ENCODE measurements at places on chromosomes 12 and 14.
A peak's percentile ranks its signal among the peaks of the same experiment; 100 is the strongest.

GRCh38 chr12:41055875-41056577 lies 132.1 kb upstream of the PDZRN4 start:
- DNase-seq = no peak

DNA sequence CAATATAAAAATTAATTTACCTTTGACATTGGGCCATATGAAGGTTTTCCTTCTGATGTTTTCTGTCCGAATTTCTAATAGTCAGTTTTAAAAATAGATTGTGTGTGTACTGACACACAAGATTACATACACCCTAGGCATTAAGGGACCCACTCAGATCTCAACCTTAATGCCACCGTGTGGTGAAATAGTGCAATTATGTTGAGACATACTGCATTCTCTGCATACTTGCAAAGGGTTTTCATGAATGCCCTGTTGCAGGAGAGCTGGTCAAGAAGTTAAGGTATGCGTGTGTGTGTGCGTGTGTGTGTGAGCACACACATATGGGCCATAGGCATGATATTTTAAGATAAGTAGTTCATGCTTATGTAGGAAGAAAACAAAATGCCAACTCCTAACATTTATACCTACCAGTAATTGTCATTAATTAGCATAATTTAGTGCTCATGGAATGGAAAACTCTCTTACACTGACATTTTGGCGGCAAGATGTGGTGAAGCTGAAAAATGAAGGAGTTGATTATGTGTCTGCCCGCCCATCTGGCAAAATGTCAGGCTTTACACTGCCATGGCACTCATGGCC lies 58.8 kb downstream of the PIK3C2G start:
- no peak for DNase-seq

- DNase-seq = peak; percentile 99
These were observed at the start of gene CS for GRCh38 chr12:56299853-56300643. Gene CS, minus strand, starts transcription at chr12:56300330. Its CDS starts 129 bp downstream, at chr12:56300201.

GRCh38 chr14:70663707-70664179 lies 22.0 kb downstream of the TTC9 start:
- DNase-seq = no peak

- DNase-seq = no peak
These were observed 246.2 kb downstream of the MSRB3 start for GRCh38 chr12:65524666-65525065.

DNA sequence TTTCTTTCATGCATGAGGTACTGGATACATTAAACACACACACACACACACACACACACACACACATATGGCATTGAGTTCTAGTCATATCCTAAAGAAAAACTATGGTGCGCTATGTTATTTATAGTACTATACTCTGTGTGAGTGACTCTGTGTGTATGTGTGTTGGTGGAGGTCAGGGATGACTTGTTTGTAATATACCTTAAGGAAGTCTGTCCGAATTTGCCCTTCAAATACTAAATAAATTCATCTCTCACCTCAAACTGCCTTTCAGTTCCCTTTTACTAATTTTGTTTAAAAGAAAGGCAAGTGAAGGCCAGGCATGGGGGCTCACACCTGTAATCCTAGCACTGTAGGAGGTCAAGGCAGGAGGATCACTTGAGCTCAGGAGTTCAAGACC lies 2.1 kb upstream of the AKAP5 start:
- DNase-seq = no peak

DNA sequence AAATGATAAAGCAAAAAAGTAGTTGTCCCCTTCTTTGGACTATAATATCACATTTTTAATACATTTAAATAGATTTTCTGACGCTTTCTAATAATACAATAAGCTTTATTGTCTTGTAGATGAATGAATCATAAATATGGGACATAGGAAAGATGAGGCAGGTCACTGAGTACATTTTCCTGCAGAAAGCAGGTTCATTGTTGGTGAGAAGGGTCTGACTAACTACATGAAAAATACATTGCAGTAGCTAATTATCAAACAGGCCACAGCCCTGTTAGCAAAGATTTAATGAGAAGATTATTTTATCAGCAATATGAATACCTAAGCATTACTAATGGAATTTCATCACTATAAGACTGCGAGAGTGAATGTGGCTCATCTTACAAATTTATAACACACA lies 45.6 kb downstream of the ABCD2 start:
- DNase-seq = no peak

DNA sequence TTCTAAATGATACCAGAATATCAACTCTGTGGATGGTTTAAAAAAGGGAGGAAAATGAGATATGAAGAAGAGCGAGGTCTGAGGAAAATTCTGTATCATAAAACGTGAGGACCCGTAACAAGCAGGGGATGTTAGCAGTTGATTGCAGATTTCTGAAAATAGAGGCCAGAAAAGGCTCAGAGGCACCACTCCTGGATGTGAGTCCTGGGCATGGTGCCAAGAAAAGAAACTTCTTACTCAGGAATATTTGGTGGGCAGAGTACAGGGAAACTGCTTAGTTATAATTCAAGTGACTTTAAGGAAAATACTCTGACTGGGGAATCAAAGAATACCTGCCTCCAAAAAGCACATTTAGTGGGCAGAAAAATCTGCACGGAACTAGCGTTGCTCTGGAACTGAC lies 85.5 kb downstream of the PRICKLE1 start:
- no peak for DNase-seq

- no peak for DNase-seq
These were observed 29.6 kb downstream of the KCNK13 start for GRCh38 chr14:90091393-90091792.

DNA sequence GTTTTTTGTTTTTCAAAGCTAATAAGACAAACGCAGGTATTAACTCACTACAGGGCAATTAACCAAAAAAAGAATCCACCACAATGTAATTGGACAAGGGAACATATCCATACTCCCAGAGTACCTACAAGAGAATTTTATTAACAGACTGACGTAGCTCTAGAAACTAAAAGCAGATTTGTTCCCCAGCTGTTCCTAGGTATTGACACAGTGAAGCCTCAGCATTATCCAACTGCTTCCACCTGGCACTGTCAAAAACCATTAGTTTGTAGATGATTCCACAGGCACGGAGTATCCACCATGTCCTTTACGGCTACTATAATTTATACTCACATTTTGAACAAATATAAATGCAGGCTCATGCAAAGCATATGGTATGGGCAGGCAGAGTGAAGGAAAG lies 22.3 kb downstream of the PPM1H start:
- DNase-seq = no peak

- no peak for DNase-seq
These were observed 103.2 kb upstream of the DYRK2 start for GRCh38 chr12:67545298-67545697.

- no peak for DNase-seq
These were observed 652 bp upstream of the SELPLG start for GRCh38 chr12:108634341-108634751.

DNA sequence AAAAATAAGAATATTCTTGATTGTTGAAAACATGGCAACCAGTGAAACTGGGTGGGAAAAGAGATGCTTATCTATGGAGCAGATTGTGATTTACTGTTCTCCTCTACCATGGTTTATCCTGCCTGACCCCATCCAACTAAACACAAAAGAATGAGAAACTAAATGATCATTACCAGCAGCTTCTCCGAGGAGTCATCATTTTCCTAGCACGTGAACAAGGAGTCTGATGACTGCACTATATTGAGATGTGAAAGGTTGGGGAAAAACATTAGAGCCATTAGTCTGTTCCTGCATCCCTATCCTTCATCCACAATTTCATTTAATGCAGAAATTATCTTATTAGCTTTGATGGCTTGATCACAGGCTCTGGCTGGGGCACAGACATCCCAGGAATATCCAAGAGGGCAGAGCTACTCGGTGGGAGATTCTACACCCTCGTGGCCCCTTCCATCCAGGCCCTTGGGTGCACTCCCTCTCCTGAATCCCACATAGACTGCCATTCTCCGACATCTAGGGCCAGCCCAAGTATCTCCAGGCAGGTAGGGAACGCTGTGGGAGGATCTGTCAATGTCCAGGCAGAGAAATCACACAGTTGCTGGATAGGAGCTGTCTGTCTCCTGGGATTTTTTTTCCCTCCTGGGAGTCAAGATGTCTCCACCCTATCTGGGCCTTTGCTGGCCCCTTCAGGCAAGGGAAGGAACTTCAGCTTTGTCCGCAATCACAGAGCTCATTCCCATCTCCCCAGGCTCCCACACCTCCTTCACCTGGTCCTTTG lies 43.3 kb upstream of the DHRS4 start:
- DNase-seq = no peak

DNA sequence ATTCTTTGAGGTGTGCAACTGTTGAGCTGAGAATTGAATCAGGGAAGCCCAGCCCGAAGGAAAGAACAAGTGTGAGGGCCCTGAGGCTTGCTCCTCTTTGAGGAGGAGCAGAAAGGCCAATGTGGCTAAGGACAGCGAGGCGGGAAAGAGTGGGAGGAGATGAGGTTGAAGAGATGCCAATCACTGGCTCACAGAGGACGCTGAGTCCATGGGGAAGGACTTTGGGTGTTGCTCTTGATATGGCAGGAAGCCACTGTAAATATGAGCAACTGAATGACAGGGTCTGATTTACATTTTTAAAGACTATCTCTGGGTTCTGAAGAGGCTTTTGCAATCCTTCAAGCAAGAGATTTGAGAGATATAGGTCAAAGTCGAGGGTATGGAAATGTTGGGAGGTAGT lies 3.3 kb upstream of the APPL2 start:
- DNase-seq = no peak

DNA sequence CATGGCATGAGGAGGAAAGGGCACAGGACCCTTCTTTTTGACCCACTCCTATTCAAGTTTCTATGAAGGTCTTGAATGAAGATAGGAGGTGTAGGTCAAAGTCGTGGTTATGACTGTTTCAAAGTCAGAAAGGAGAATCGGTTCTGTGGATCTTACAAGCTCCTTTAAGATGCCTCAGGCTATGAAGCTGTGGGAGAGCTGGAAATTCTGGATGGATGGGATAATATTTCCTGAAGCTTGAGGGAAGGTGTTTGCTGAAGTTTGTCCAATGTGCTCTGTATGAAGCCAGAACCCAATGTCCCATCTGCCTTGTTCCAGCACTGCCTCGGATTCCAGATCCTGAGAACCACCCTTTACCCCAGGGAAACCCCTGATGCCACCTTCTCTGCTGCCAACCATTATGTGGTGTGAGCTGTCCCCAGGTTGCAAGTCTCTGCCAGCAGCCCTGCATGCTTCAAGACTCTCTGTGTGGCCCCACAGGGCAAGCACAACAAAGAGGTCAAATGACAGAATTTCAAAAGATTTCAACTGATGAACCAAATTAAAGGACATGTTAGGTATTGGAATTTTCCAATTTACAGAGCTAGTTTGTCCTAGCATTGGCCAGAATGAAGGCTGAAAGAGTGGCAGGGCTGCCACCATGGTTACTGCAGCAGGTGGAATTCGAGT lies 472.0 kb downstream of the RGS6 start:
- no peak for DNase-seq

DNA sequence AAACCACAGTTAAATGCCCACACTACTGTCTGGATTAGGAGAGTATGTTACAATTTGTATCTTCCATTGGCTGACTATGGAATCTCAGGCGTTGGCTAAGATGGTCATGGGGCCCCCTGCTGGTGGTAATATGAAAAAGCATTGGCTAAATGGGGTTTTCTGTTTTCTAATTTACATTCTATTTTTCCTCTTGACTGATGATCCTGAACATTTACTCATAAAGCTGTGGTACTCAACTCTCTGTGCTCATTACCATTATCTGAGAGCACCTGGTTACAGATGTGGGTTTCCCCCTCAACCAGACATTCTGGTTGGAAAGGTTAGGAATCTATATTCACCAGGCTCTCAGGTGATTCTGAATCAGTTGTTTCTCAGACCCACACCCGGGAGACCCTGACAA lies 64.8 kb downstream of the WSCD2 start:
- no peak for DNase-seq

- no peak for DNase-seq
These were observed 397.1 kb downstream of the MDGA2 start for GRCh38 chr14:47278233-47278842.

DNA sequence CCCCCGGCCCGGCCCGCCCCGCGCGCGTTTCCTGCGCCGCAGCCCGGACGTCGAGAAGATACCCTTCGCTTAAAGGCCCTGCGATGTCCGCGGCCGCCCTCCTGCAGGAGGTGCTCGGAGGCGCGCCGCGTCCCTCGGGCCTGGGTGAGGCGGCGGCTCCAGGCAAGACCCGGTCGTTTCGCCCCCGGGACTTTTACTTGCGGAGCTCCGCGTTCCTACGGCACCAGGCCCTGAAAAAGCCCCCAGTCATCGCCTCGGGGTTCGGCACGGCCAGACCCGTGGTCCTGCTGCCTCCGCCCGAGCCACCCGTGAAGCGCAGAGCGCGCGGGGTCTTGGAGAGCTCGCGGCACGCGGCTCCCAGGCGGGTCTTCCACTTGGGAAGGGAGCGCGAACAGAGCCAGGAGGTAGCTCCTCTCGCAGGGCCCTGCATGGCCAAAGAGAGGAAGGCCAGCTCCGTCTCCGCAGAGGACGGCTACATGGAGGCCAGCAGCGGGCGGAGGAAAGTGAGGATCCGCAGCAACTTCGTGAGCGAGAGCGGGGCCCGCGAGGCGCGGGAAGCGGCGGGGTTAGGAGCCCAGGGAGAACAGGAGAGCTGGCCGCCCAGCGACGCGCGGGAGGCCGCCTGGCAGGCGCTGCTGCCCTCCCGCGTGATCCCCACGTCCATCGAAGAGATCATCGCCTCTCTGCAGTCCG lies 26.9 kb downstream of the TTC6 start:
- no peak for DNase-seq

- DNase-seq = no peak
These were observed 1100.3 kb downstream of the BCL11B start for GRCh38 chr14:98171654-98172053.

- peak; percentile 94 for DNase-seq
These were observed 15.9 kb upstream of the HHIPL1 start for GRCh38 chr14:99628887-99629618.

DNA sequence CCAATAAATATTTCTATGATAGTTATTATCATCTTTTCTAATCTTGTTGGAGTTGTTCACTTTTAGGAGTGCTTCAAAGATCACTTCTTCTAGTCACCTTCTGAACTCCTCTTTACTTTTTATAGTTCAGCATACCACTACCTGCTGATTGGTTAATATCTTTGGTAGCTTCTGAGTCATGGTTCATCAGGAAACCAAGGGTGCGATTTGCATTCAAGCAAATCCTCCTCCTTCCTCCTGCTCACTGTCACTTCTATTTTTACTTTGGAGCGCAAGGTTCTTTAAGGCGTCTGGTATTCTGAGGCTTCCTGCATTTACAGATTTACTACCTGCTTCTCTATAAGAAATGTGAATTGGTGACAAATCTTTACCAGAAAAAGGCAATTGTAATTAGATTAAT lies 24.0 kb downstream of the SYT1 start:
- DNase-seq = no peak

GRCh38 chr14:72554994-72555608 lies 338.8 kb downstream of the DPF3 start:
- no peak for DNase-seq

DNA sequence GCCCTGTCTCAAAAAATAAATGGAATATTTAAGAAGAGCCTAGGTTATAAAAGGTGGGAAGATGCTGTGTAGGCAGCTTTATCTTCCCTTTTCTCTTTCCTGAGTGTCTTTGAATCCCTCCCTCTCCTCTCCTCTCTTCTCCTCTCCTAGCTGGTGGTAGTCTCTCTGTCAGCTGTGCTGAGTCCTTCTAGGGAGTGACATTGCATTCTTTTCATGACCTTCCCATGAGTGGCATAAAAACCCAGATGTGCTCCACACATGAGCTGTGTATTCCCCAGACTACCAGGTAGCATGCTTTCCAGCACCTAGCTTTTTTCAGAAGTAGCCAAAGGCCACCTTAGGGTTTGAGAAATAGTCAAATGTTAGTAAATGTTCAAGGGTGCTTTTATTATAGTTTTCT lies 23.6 kb downstream of the SAMD4A start:
- no peak for DNase-seq

GRCh38 chr12:17197971-17198370 lies 592.0 kb upstream of the LMO3 start:
- DNase-seq = no peak

GRCh38 chr14:68790644-68791077 lies 2.2 kb downstream of the ZFP36L1 start:
- DNase-seq = no peak
